ENCODE measurements at places on chromosomes 16 and 17.

DNA sequence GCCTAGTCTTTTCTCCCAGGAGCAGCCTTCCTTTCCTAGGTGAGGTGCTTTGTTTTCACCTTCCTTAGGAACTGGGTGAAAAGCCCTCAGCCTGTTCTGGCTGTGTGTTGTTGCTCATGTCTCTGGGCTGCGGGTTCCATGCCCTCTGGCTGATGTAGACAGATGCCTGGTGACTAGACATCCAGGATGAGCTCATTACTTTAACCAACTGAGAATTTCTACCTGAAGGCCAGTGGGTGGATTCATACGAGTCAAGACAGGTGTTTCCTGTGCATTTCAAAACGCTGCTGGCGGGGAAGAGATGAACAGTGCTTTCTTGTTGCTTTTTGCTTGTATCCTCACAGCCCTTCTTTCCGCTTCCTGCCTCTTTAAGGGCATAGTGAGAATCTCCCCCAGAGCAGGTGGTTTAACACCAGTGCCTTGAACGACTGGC, 22.3 kb downstream of the SAP30BP start:
- no peak for DNase-seq

DNA sequence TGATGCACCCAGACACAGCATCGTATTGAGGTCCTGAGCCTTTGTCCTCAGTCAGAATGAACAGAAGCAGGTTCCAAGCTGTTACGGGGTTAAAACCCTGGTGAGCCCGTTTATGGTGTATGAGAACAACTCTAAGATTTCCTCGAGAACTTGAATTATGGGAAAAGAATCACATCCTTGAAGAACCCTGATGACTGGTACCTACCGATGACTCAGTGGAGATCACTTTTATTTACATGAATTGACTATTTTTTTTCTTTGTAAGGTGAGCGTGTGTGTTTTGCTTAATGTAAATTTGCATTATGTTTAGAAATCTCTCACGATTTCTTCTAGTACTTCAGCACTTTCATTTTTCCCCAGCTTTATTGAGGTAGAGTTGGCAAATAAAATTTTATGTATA, 3.3 kb upstream of the KRTAP4-4 start:
- DNase-seq = no peak

- no peak for DNase-seq
Observed at GRCh38 chr16:69089091-69089910, 16.2 kb upstream of the HAS3 start.

GRCh38 chr16:17412221-17412620, 58.5 kb downstream of the XYLT1 start:
- no peak for DNase-seq

GRCh38 chr17:48738424-48738802, 9.9 kb upstream of the HOXB13 start:
- no peak for DNase-seq

GRCh38 chr16:50269769-50270509, 3.6 kb downstream of the ADCY7 start:
- DNase-seq = no peak

- no peak for DNase-seq
Observed at GRCh38 chr16:86883583-86884389, 305.4 kb downstream of the FOXL1 start.

DNA sequence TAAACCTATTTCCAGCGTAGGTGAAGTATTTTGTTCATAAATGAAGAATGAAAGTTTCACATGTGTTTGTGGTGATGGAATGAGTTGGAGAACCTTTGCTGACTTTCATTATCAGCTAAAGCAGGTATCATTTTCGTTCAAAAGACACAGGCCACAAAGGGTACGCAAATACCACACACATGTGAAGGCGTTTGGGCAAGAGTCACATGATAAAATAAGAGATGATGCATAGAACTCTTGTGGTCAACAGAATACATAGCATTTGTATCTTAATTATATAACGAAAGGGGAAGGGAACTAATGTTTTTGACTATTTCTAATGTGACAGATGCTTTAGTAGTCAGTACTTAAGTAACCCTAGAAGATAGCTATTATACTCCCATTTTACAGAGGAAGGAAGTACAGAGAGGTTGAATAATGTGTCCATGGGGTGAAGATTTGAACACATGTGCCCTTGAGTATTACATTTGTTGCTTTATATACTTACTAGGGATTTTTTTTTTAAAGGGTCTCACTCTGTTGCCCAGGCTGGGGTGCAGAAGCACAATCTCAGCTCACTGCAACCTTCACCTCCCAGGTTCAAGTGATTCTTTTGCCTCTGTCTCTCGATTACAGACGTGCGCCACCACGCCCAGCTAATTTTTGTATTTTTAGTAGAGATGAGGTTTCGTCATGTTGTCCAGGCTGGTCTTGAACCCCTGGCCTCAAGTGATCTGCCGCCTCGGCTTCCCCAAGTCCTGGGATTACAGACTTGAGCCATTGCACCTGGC, 4.8 kb downstream of the RPA1 start:
- no peak for DNase-seq

- no peak for DNase-seq
Observed at GRCh38 chr17:76492989-76493501, 8.2 kb downstream of the RHBDF2 start.

DNA sequence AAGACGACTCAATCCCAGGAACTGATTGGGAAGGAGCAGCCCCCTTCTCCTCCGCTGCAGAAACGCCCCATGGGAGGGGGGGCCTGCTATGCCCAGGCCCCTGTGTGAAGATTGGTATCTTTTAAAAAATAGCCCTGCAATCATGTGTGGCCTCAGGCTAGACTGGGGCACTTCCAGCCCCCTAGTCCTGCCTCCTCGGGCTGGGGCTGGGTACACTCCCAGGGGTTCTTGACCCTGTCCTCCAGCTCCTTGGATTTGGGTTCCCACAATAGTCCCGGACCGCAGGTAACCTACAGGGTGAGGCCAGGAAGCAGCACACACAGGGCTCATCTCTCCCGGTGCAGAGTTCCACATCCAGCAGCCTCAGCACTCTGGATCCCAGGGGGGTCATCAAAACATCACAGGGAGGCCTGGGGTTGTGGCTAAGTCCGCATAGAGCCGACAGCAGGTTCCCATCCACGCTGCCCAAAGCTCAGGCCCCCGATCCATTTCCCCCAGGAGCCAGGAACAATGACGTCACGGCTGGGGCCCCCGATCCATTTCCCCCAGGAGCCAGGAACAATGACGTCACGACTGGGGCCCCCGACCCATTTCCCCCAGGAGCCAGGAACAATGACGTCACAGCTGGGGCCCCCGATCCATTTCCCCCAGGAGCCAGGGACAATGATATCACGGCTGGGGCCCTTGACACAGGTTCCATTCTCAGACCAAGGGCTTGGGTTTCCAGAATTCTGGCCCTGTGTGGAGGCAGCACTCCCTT, 202.4 kb downstream of the IRF8 start:
- DNase-seq = no peak

DNA sequence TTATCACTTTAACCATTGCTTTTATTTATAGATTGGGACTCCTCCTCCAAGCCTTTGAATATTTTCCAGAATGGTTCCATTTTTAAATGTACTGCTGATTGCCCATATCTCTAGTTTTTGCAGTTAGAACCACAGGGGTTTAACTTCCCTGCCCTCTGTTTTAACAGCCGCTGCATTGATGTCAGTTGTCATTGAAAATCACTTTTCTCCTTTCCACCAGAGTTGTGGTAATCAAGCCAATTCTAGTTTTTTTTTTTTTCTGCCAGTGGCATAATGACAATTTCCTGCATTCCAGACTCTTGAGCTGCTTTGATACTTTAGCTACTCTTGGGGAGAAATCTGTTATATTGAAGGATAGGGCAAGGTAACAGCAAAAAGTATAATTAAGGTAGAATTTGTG, 91.5 kb downstream of the HS3ST4 start:
- no peak for DNase-seq

DNA sequence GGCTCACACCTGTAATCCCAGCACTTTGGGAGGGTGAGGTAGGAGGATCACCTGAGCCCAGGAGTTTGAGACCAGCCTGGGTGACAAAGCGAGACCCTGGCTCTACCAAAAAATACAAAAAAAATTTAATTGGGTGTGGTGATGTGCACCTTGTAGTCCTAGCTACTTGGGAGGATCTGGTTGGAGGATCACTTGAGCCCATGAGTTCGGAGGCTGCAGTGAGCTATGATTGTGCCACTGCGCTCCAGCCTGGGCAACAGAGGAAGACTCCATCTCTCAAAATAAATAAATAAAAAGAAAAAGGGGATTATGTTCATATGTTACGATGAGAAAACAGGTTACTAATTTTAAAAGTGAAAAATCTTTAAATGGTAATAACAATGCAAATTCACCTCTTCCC, 996 bp downstream of the MLKL start:
- DNase-seq = no peak

DNA sequence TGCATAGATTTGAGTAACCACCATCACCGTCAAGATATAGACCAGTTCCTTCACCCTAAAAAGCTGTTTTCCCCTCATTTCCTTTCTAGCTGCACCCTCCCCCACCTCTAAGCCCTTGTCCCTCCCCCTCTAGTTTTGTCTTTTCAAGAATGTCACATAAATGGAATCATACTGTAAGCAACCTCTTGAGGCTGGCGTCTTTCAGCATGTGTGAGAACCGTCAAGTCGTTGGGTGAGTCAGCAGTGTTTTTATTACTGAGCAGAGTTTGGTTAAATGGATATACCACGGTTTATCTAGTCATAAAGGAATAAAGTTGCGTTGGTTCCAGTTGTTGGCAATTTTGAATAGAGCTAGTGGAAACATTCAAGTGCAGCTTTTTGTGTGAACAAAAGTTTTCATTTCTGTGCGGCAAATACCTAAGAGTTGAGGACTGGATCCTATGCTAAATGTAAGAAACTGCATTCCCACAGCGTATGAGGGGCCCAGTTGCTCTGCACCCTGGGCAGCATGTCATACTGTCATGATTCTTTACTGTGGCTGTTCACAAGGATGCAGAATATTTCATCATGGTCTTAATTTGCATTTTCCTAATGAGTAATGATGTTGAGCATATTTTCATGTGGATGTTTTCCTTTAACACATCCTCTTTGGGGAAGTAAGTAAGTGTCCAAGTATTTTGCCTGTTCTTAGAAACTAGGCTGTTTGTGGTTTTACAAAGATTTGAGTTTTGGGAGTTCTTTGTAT, 264.3 kb downstream of the CPPED1 start:
- DNase-seq = no peak

GRCh38 chr17:37530420-37530819, 40.7 kb downstream of the DUSP14 start:
- DNase-seq = no peak

GRCh38 chr16:72317446-72317845, 145.5 kb upstream of the PMFBP1 start:
- DNase-seq = no peak

- DNase-seq = no peak
Observed at GRCh38 chr16:71205482-71206131, 24.9 kb downstream of the HYDIN start.

DNA sequence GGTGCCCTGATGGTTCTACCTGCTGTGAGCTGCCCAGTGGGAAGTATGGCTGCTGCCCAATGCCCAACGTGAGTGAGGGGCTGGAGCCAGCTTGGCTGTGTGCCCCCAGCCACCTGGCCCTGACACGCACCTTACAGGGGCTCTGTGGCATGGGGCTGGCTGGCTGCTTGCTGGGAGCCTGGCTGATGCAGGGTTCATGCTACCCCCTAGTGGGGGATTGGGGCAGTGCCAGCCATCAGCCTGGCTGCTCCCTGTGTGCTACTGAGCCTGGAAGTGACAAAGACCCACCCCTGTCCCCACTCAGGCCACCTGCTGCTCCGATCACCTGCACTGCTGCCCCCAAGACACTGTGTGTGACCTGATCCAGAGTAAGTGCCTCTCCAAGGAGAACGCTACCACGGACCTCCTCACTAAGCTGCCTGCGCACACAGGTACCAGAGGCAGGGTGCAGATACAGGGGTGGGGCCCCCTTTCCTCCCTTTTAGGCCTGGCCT, 5.7 kb downstream of the GRN start:
- DNase-seq = no peak

DNA sequence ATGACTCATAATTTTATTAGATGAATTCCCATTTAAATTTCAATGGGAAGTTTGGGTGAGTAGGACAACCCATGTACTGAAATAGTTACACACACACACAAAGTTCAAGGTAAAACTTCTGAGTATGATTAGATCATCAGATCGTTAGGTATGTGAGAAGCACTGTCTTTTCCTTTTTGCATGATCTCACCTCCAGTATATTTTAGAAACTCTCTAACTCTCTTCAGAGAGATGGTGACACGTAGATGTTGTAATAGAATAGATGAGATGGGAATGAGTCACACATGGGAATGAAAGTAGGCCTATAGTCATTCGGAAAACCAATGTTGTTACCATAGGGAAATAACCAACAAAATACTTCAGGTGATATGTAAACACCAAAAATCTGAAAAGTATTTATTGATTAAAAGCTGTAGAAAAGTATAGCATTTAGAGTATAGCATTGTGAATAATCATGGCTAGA, 22.2 kb downstream of the KRT23 start:
- no peak for DNase-seq

DNA sequence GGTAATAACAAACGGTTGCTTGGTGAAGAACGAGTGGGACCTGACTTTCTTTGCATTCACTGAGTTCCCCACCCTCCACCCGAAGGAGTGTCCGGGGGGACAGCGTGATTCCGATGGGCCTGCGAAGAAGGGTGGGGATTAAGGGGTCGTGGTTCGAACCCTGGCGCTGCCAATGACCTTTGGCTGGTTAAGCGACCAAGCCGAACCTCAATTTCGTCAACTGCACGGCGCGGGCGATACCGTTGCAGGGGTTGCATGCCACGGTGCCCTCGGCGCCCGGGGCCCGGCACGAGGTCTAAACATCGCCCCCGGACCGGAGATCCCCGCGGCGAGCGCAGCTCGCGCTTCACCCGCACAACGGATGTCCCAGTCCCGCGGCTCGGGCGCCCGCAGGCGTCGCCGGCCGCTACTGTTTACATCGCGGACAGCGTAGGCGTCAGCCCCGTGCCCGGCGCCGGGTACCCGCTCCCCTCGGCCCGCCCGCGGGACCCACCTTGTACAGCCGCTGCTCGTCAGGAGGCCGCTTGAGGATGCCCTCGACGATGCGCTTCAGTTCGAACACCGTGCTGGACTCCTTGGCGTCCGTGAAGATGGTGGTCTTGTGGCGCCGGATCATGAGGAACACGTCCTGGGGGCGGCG, 460 bp downstream of the ELOB start:
- no peak for DNase-seq

DNA sequence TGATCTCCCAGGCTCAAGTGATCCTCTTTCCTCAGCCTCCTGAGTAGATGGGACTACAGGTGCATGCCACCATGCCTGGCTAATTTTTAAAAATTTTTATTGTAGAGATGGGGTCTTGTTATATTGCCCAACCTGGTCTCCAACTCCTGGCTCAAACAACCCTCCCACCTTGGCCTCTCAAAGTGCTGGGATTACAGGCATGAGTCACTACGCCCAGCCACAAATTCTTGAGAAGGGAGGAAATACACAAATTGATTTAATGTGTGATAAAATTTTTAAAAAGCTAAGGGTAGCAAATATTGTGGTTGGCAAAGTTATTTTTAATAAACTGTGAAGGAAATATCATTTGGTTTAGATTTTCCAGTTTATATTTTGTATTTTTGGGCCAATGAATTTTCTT, 9.6 kb downstream of the ITGAD start:
- no peak for DNase-seq

- no peak for DNase-seq
Observed at GRCh38 chr17:19311421-19312215, 50.9 kb downstream of the B9D1 start.

- DNase-seq = no peak
Observed at GRCh38 chr17:28846231-28846630, 3.6 kb upstream of the FAM222B start.
